AG08396 (cell line): ENCODE measurements at places on chromosomes 13 and 19.

GRCh38 chr19:9531933-9532332 lies 6.5 kb downstream of the ZNF426 start:
- DNase-seq, result no peak

DNA sequence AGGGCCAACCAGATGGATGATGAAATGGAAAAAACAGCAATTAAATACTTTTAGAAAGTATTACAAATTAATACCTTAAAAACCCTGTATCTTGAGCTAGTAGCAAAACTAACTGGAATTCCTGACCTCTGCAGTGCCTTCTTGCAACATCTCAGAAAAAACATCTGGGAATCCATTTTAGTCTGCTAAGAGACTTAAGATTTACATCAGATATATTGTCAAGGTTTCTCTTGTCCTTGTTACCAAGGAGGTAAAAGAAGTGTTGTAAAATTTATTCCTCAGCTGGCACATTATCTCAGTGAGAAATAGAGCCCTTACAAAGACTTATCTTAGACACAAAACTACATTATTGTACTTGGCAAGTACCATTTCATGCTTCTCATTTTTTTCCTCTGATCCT lies 18.5 kb downstream of the KCNRG start:
- DNase-seq, result no peak

GRCh38 chr13:59391696-59392095 lies 772.0 kb downstream of the DIAPH3 start:
- peak; percentile 55 for DNase-seq

DNA sequence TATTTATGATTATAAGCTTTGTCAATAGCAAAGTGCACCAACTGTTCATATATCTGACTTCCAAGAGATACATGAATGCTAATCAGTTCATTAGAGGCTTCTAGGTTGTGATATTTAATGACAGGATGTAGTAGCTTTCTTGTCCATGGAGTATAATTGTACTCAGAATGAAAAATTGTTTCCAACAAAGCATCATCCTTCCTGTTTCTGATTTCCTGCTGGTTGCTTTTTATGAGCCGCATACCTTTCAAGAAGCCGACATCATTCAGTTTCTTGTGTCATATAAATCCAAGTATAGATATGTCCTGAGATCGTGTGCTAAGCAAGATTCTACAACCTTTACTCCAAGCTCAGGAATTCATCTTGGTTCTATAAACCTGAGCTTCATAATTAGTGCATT lies 326.6 kb downstream of the DIAPH3 start:
- no peak for DNase-seq

DNA sequence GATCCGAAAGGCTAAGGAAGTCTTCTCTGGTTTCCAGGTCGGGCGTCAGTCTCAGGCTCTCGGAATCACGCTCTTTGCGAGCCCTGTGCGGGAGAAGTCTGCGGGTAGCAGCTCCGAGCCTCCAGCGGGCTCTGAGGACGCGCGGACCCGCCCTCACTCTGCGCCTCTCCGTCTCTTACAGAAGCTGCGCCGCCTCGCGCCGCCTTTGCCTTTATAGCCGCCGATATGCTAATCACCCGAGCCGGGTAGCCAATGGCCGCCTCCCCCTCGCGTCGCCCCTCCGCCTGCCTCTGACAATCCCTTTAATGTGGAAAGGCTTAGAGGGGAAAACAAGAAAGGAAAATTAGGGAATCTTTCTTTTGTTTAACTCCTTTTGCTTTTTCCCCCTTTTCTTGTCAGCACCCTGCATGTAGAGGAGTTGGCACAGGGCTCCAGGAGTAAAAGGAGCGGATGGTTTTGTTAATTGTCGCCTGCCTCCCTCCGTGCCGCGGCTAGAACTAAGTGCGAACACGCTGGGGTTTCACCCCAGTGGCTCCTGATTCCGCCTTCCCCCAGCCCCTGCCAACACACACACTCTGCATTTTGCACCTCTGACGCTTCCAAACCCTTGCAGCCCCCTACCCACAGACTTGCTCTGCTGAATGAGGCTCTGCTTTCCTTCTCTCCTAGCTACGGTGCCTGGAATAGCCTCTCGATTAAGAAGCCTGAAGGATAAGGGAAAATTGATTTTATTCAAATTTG lies at the start of gene PCDH8:
Gene PCDH8 (minus strand): TSS at position 186 of the 741 bp plus-strand sequence. CDS start 204 bp downstream, outside the sequence.
- DNase-seq, result no peak
